Type B pancreatic cell (in vitro differentiated cells): ENCODE measurements at places on chromosomes 5 and 9.
A peak's percentile ranks its signal among the peaks of the same experiment; 100 is the strongest.

DNA sequence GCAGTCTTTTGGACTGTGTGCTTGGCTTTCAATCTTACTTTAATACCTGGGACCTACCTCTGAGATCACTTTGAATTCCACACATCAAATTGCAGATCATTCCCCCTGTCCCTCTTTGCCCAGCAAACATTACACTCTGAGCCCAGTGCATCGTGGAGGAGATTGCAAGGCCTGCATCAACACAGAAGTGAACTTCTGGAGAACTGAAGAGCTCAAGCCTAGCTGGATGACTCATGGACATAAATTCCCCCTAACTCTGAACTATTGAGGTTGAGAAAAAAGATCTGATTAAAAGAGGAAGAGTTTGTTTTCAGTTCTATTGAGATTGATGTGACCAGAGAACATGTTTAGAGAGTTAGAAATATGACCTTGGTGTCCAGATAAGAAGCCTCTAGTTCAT, 316.0 kb upstream of the DMAC1 start:
- no peaks in the 10 kb centered on the region for H3K36me3 ChIP-seq
- H3K27ac ChIP-seq = no peak overlapping the region
- H3K4me1 ChIP-seq = no peaks in the 10 kb centered on the region
- no peak overlapping the region for H3K4me3 ChIP-seq
- DNase-seq = no peak

DNA sequence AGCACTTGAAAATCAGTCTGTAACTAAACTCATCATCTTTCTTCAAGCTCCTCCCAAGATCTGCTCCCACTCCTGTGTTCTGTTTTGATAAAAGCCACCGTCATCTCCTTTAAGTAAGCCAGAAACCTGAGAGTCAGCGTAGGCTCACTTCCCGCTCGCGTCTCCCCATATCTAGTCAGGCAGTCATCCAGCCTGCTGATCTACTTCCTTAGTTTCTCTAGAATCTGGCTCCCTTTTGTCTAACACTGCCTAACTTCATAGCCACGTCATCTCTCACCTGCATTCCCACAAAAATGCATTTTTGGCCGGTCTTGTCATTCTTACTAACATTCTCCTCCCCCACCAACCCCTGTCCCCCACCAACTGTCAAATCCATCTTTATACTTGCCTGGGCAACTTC, 3.0 kb upstream of the TJP2 start:
- DNase-seq = no peak
- peak overlapping the region; percentile 54 for H3K4me3 ChIP-seq
- peaks cover 24% of the 10 kb centered on the region for H3K27me3 ChIP-seq
- H3K36me3 ChIP-seq = no peaks in the 10 kb centered on the region

DNA sequence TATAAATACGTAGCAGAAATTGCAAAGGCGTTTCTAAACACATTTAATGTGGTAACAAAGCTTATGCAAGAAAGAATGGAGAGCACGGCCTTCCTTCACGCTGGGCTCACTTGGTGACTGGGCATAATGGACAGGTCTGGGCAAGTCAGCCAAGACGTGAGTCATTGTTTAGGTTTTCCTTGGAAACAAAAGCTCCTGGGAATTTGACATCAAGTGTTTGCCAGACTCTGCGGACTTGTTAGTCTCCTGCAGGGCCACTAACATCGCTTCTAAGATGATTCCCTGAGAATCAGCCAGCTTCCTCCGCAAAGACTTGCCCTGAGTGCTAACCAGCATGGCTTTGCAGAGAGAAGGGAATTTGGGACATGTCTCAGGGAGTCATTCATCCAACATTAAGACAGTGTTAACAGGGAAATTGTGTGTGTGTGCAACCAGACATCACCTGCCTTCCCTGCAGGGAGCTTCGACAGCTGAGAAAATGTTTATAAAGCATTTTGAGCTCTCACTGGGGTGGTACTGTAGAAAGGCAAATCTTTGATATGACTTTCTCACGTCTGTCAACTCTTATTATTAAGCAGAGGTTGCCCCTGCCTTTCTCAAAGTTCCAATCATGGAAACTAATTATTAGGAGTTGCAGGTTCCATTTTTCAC, 182.5 kb downstream of the NTRK2 start:
- no peak overlapping the region for H3K4me3 ChIP-seq
- peaks cover 20% of the 10 kb centered on the region for H3K4me1 ChIP-seq
- DNase-seq = no peak
- H3K27ac ChIP-seq = no peak overlapping the region
- no peaks in the 10 kb centered on the region for H3K36me3 ChIP-seq
- H3K27me3 ChIP-seq = no peaks in the 10 kb centered on the region

DNA sequence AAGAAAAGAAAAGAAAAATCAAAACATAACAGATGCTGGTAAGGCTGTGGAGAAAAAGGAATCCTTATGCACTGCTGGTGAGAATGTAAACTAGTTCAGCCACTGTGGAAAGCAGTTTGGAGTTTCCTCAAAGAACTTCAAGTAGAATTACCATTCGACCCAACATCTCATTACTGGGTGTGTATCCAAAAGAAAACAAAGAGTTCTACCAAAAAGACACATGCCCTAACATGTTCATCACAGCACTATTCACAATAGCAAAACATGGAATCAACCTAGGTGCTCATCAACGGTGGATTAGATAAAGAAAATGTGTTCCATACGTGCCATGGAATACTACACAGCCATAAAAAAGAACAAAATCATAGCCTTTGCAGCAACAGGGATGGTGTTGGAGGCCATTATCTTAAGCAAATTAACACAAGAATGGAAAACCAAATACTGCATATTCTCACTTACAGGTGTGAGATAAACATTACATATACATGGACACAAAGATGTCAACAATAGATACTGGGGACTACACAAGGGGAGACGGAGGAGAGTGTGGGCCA, 63.4 kb downstream of the PDE6A start:
- peak overlapping the region; percentile 50 for H3K27ac ChIP-seq
- H3K27me3 ChIP-seq = no peaks in the 10 kb centered on the region
- H3K4me1 ChIP-seq = no peaks in the 10 kb centered on the region
- H3K36me3 ChIP-seq = no peaks in the 10 kb centered on the region
- no peak overlapping the region for H3K4me3 ChIP-seq
- no peak for DNase-seq

GRCh38 chr9:123049589-123050222, 16.2 kb downstream of the GPR21 start:
- no peak overlapping the region for H3K4me3 ChIP-seq
- peaks cover 9% of the 10 kb centered on the region for H3K36me3 ChIP-seq
- H3K4me1 ChIP-seq = peaks cover 11% of the 10 kb centered on the region
- no peaks in the 10 kb centered on the region for H3K27me3 ChIP-seq
- no peak for DNase-seq

- peak; percentile 64 for DNase-seq
- no peak overlapping the region for H3K4me3 ChIP-seq
- peaks cover 18% of the 10 kb centered on the region for H3K4me1 ChIP-seq
- no peaks in the 10 kb centered on the region for H3K36me3 ChIP-seq
- peaks cover 29% of the 10 kb centered on the region for H3K27me3 ChIP-seq
Measured at GRCh38 chr9:126162611-126163381, 163.8 kb upstream of the MVB12B start.
